Activated T-cell treated with anti-CD3 and anti-CD28 coated beads for 24 hours (primary cell): ENCODE measurements at places on chromosomes 2 and 18.

DNA sequence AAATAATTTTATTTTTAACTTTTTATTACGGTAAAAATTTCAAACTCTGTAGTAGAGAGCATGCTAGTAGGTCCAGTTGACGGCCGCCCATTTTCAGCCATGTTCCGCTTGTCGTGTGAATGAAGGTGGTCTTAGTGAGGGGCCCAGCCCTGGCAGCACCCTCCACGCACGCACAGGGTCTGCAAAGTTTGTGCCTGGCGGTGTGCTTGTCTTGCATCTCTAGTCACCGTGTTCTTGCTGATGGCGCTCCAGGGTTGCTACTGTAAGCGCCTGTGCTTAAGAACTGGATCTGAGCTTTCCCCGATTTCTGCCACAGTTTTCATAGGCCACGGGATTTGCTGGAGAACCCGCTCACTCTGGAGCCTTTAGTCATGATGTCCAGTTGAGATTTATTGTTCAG is 28.9 kb downstream of the LDLRAD4 start:
- DNase-seq: no peak

DNA sequence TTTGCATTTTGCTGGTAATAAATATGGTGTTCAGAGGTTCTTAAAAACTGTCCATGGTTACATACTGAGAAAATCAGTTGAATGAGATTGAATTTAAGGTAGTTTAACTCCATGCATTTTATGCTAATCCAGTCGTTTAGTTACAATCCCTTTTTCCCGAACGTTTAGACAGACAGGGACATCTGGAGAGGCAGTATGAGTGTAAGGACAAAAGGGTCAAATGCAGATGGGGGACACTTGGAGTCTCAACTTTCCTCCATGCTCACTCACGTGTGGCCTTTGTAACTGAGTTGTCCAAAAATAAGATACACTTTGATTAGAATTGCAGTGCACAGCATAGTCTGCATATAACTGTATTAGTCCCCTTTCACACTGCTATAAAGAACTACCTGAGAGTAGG is 63.9 kb downstream of the RDH14 start:
- DNase-seq: no peak

DNA sequence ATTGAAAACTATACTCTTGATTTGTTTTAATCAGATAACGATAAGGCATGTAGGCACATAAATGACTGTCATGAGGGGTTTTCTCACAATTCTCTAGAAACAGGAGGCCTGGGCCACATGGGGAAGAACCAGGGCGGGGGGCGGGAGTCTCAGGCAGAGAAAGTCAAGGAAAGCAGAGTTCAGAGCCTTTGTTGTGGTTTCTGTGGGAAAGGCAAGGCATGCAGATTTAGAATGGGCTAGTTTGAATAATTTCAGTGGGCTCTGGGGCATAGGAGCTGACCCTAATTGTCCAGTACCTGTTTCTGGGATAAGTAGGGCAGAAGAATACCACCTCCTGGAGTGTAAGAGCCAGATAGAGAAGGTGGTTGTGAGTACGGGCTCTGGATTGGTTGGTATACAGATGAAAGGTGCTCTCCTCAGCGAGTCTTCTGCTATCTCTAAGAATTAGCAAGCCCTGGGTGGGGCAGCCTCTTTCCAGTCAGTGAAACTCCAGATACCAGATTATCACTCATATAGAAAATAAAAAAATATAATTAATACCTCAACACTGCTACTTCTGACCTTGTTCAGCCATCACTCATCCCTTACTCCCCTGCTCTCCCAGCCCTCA is 41.5 kb upstream of the CYRIA start:
- DNase-seq: no peak

GRCh38 chr2:674321-674985 is 2.8 kb downstream of the TMEM18 start:
- DNase-seq: no peak
